ENCODE measurements at places on chromosomes 1 and 21. TPM values are rescaled to one million over a fixed set of nuclear protein-coding genes. Genes with fewer than 3 reads are reported as not detected.
A peak's percentile ranks its signal among the peaks of the same experiment; 100 is the strongest.

DNA sequence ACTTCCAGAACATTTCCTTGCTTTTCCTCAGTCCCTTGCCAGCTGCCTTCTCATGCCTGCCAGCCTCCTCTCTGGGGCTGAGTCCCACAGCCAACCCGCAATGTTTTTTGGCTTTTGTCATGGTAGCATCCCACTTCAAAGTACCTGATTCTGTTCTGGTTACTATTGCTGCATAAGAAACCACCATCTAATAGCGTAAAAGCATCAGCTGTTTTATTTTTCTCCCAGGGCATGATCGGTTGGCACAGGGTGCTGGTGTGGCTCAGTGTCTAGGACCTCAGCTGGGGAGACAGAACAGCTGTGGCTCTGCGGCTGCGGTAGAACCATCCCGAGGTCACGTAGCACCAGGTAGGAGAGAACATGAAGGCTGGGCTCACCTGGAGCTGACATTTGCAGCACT, 8.9 kb upstream of the PRMT2 start:
- DNase-seq = no peak

GRCh38 chr1:154574716-154575115, 7.1 kb downstream of the CHRNB2 start:
- peak; percentile 54 for DNase-seq

DNA sequence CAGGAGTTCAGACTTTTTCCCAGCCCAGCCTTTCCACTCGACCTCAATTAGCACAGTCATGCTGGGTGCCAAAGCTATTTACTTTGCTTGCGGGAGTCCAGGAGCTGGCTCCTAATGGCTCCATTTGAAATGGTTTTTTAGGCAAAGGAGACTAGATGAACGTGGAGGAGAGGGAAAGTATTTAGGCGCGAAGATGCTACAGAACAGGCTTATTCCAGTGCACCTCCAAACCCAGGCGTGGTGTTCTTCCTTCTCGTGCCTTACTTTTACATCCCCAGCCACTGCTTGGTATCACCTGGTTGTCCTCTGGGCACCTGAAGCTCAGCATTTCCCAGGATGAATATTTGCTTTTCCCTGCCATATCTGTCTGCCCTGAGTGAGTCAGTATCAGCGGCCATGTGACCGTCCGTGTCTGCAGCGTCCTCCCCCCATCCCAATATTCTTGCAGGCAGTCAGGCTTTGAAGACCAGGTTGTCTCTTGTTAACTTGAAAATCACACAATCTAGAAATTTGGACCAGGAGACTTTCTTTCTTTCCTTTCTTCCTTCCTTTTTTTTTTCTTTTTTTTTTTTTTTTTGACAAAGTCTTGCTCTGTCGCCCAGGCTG, 198.5 kb downstream of the DYRK1A start:
- DNase-seq = peak; percentile 62

GRCh38 chr21:44552136-44552535, 831 bp upstream of the KRTAP10-2 start:
- no peak for DNase-seq

- DNase-seq = no peak
These were observed 17.6 kb downstream of the RABIF start for GRCh38 chr1:202871367-202871766.

The S100A3 gene
- polyA plus RNA-seq = 1.9 TPM
